ENCODE measurements at places on chromosomes 12 and 14.
A peak's percentile ranks its signal among the peaks of the same experiment; 100 is the strongest.

DNA sequence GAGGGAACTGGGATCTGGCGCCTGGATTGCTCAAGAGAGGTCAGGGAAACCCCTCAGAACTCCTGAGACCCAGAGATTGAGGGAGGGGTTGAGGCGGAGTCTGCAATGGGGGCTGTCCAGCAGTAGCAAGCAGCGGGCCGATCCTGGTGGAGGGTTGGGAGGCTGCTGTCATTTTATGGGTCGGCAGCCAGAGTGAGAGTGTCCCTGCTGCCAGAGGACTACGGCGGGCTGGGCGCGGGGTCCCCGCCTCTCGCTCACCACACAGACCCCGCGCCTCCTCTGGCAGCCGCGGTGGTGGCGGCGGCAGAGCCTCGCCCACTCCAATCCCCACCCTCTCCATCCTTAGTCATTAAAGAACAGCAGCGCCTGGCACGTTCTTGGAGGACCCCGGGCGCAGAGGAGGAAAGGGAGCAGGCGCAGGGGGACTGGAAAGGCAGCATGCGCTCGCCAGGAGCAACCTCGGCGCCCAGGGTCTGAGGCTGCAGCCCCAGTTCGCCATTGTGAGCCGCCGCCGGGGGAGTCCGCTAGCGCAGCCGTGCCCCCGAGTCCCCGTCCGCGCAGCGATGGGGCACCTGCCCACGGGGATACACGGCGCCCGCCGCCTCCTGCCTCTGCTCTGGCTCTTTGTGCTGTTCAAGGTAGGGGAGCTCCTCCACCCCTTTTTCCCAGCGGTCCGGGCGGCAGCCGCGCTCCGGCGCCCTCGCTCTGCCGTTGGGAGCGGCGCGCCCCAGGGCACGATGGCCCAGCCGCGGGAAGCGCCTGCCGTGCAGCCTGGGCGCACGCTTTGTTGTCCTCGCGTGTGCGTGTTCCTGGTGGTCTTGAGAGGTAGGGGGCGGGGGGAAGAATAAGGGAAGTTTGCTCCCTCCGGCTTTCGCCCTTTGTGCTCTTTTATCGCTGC, at the start of gene PTPRO:
TSS of gene PTPRO (plus strand) at position 345 of the 898 bp plus-strand sequence.
- DNase-seq, result peak; percentile 5

DNA sequence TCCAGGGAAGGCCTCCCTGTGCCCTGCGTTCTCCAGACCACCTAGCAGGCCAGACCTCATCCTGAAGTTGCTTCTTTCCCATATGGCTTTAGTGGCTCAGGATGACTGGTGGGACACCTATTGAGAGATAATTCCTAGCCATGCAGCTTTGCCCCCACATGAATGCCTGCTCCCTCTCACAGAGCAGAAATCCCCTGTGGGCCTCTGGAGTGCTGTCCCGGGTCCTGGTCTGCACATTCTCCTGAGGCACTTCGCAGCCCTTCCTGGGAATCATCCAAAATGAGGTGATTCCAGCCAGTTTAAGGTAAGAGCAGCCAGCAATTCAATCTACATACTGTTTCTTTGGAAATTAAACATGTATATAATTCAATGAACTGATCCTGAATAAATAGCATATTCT, 135.9 kb downstream of the GPR65 start:
- no peak for DNase-seq

DNA sequence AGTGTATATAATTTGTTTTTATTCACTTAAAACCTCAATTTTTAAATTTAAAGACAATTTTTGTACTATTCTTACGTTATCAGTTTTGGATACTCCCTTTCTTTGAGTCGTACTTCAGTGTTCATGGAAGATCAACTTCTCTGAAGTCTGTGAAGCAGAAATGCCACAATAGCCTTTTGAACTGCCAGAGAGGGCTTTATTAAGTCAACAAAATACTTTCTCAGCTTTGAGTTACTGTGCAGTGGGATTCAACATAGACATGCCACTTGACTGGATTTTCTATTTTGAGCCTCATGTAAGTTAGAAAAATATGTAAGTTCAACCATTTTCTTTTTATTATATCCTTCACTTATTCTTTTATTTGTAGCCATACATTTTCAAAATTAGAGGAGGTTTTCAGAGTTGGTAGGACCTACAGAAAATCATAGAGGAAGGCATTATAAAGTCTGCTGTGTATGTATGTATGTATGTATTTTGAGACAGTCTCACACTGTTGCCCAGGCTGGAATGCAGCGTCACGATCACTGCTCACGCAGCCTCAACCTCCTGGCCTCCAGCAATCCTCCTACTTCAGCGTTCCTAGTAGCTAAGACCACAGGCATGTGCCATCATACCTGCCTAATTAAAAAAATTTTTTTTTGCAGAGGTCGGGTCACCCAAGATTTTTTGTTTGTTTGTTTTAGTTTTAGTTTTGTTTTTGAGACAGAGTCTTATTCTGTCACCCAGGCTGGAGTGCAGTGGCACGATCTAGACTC, 31.3 kb upstream of the BCAT1 start:
- no peak for DNase-seq

GRCh38 chr12:19382111-19382526, 57.2 kb upstream of the AEBP2 start:
- DNase-seq, result no peak

- DNase-seq, result no peak
These were observed 146.4 kb downstream of the LLPH start for GRCh38 chr12:65984227-65984479.

- no peak for DNase-seq
These were observed 43.0 kb downstream of the SMIM41 start for GRCh38 chr12:52122540-52122871.

GRCh38 chr14:93295541-93296220, 37.2 kb downstream of the BTBD7 start:
- DNase-seq, result no peak

DNA sequence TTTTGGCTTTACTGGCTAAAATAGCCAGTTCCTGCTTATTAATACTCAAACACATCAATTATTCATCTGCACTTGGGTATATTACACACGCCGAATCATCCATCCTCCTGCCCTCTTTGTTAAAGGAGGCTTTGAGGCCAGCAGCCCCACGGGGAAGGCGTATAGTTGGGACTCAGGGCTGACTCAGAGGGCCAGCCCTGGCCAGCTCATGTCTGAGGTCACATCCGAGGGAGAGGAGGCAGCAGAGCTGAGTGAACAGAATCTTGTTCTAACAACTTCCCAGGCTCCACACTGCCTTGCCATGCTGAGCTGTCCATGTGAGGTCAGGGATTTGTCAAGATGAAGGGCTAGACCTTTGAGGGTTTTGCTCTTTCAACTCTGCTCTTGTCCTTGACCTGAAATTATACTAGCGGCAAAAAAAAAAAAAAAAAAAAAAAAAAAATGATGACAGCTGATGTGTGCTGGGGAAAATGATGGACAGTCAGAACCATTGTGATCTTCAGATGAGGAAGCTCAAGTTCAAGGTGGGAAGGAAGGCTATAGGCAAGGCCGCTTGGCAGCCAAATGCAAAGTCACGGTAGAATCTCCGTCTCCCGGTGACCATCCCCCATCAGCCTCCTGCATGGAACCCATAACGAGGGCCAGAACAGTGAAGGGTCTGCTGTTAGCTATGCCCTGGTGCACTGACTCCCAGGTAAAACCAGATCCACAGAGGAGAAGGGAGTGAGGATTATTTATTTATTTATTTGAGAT, 12.5 kb upstream of the MARK3 start:
- no peak for DNase-seq

GRCh38 chr12:7666595-7666994, 887 bp upstream of the APOBEC1 start:
- no peak for DNase-seq

DNA sequence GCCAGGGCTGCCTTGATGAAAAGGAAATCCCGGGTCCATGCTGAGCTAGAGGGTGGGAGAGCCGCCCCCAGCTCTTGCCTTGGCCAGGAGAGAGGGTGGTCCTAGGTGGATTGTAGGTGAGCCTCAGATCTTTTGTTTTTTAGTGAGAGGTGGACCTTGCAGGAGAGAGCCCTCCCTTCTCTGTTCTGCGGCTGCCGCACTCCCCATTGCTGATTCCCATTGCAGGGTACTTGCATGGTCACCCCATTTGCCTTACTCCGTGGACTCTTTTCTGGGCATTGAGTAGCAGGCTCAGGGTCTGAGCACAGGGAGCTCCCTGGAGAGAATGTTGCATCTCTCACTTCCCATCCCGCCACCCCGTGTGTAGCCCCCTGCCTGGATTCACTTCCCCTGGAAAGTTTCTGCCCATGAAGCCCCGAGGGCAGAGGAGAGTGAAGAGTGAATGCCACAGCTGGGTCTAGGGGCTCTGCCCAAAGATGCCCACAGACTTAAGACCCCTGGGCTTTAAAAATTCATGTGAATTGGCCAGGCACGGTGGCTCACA, 10.2 kb downstream of the VASH1 start:
- DNase-seq, result no peak
